ENCODE measurements at places on chromosomes 13 and 19.
A peak's percentile ranks its signal among the peaks of the same experiment; 100 is the strongest.

DNA sequence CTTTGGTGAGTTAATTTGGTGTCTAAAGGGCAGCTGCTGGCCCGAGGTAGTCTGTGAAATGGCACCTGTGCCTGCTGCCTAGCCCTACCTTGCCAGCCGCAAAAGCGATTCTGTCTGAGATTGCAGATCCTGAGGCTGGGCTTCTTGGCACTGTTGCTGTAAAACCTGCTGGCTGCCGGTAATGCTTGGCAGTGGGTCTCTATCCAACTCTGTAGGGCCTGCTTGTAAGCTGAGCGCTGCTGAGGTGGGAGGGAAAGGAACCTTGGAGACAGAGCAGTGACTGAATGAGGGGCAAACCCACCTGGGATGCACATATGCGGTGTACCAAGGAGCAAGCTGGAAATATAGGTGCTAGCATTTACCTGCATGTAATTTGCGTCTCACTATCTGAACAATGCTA lies 11.7 kb downstream of the LCP1 start:
- peak; percentile 39 for DNase-seq

DNA sequence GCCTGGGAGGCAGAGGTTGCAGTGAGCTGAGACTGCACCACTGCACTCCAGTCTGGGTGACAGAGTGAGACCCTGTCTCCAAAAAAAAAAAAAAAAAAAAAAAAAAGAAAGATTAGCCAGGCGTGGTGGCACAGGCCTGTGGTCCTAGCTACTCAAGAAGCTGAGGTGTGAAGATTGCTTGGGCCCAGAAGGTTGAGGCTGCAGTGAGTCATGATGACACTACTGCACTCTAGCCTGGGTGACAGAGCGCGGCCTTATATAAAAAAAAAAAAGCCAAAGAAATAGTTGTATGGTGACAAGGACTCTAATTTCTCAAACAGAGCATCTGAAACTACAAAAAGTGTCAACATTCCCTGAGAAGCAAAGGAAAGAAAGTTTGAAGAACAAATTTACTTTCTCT lies 3.4 kb downstream of the PBX4 start:
- DNase-seq, result no peak

DNA sequence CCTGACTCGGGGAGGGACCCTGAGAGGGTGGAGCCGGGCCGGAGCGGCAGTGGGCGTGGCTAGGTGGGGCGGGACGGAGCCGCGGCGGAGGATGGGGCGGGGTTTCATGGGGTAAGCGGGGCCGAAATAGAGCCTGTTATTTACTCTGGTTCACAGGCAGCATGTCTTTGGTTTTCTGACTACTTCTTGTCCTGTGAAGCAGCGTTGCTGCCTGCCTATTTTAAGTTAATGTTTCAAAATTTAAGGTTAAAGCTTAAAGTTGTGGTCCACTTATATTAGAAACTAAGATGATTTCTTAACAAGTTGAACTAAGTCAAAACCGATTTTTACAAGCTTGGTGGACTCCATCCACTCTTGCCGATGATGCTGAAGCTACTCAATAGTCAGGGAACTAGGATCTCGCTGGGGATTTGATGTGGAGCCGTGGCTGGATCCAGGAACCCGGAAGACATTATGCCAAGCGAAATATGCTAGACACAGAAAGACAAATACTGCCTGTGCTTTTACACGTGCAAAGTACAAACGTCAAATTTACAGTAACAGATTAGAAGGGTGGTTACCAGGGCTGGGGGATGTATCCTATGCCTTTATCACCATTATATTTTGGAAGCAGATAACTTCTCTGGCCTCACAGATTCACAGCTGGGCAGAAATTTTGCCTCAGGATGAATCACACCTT lies 433 bp upstream of the ZNF616 start:
- DNase-seq, result no peak

DNA sequence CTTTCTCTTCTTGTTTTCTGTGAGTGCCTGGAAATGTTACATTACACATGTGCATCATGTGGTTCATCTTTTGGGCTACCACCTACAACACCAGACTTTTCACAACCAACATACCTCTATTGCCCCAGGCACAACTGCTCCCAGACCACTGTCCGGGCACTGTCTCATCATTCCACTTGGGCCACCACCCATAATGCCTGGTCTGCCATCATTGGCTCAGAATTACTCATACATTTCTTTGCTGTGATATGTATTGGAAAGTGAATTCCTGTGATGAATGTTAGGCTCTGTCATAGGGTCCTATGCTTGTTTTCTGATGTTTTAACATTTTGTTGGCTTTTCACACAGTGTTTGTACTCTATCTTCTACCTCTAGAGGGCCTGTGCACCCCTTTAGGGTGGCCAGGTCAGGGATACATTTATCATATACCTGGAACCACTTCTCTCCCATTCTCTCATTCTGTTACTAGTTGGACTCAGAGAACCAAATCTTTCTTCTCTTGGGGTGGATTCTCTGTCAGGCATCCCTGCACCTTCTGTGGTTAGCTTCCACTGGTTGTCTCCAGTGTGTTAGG lies 172.8 kb downstream of the NHLRC3 start:
- DNase-seq, result no peak

DNA sequence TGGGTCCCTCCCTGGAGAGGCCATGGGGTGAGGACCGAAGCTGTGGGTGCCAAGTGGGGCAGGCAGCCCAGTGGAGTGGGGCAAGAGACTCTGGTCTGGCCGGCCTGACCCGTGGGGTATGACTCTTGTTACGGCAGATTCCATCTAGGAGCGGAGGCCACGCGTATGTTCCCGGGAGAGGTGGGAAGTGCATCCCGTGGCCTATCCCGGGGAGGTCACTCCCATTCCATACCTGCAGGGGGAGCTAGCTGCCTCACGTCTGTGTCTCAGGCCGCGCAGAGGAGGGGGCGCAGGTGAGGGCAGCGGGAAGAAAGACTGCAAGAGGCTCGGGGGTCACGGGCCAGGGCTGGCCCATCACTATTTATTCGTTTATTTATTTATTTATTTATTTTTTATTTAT lies 4.9 kb downstream of the CSNK1G2 start:
- DNase-seq, result peak; percentile 21

GRCh38 chr13:26872525-26873385 lies 112.2 kb upstream of the GPR12 start:
- peak; percentile 7 for DNase-seq

All from central memory CD4-positive, alpha-beta T cell (primary cell).